ENCODE measurements at places on chromosomes 1 and 21.

GRCh38 chr1:59291561-59291960, 5.3 kb upstream of the FGGY start:
- DNase-seq: no peak

GRCh38 chr1:170063109-170063826, 11.2 kb downstream of the KIFAP3 start:
- DNase-seq: no peak

DNA sequence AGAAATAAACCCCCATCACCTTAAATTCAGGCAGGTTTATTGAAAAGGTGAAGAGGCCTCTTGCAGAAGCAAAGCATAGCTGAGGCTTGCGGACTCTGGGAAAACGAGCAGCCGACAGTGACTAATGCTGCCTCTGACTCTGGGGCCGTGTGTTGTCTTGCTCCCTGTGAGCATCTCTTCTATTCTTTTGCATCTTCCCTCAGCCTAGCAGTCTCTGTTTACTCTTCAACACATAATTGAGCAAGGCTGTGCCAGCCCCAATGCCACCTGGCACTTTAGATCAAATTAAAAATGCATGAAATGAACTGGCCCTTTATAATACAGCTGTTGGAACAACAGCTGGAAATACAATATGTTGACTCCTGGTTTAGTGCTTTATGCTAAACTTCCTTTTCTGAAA, 18.4 kb upstream of the REG4 start:
- no peak for DNase-seq

DNA sequence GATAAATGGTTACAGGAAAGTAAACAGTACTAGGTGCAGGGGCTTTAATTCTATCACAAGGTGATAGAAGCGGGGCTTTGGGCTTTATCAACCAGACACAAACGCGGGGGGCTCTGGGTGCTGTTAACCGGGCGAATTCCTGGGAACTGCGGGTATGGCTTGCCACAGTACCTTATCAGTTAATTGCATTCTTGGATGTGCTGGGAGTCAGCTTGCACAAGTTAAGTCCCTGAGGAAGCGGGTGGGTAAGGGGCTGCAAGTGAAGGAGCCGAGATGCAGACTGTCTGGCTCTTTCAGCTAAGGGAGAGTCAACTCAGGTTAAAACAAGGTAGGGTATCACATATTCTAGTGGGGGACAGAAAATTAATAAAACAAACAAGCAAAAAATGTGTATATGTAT, 661 bp downstream of the GBP4 start:
- no peak for DNase-seq

- no peak for DNase-seq
These were observed 112.3 kb downstream of the AK5 start for GRCh38 chr1:77394166-77394565.

- DNase-seq: no peak
These were observed 53.1 kb downstream of the SLC19A1 start for GRCh38 chr21:45488931-45489721.

DNA sequence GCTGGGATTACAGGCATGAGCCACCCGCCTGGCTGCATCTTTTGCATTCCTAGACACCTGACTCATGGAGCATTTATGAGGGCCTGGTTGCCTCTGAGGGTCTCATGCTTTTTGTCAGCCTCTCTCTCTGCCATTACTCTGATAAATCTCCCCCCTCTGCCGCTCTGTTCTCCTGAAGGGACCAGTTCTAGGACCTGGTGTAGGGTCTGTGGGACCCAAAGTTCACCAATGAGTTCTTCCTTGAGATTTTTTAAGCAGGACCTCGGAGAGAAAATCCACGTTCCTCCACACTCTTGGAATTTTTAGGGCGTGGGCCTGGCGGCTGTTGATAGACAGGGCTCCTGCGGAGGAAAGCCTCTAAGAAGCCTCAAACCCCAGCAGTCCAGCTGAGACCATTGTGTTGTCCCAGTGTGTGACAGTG, 91.9 kb upstream of the ERRFI1 start:
- no peak for DNase-seq

DNA sequence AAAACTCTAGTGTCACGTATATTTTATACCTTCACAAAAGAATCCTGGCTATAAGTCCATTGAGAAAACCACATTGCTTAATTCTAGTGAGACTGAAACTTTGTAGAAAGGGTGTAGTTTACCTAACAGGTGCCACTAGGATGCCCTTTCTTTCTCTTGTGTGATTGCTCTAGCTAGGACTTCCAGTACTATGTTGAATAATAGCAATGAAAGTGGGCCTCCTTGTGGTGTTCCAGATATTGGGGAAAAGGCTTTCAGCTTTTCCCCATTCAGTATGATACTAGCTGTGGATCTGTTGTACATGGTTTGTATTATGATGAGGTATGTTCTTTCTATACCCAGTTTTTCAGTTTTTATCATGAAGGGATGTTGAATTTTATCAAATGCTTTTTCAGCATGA, 39.7 kb upstream of the CHODL start:
- DNase-seq: no peak

Data from GM12865 (cell line).